GM12891 (cell line): ENCODE measurements at places on chromosomes 5 and 9.

- no peak for DNase-seq
These were observed 79.6 kb downstream of the MYO10 start for GRCh38 chr5:16856531-16856930.

GRCh38 chr5:176601901-176602482 lies 8.0 kb downstream of the GPRIN1 start:
- DNase-seq, result no peak

GRCh38 chr9:75894566-75894965 lies 4.1 kb downstream of the PCSK5 start:
- DNase-seq, result no peak

- no peak for DNase-seq
These were observed 1031.2 kb downstream of the EFNA5 start for GRCh38 chr5:106639488-106639887.

DNA sequence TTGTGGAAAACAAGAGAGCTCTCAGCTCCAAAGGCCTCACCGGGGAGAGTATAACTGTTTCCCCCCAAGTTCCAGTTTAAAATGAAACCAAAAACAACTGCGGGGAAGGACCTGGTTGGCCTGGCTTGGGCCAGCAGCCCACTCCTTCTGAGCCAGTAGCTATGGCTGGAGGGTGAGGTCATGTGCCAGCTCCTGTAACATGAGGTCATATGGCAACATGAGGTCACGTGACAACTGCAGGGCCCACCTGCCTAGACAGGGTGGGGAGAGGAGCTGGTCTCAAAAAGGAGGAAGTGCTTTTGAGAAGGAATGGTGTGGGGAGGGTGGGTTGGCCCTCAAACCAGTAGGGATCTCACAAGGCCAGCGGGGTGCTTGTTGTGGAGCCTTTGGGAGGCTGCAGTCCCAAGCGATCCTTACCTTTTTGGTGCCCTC lies 29.3 kb upstream of the CRB2 start:
- no peak for DNase-seq

- DNase-seq, result no peak
These were observed 1985.2 kb upstream of the CDH9 start for GRCh38 chr5:29023541-29023940.

- DNase-seq, result no peak
These were observed 10.3 kb downstream of the B4GALT7 start for GRCh38 chr5:177610131-177610769.

DNA sequence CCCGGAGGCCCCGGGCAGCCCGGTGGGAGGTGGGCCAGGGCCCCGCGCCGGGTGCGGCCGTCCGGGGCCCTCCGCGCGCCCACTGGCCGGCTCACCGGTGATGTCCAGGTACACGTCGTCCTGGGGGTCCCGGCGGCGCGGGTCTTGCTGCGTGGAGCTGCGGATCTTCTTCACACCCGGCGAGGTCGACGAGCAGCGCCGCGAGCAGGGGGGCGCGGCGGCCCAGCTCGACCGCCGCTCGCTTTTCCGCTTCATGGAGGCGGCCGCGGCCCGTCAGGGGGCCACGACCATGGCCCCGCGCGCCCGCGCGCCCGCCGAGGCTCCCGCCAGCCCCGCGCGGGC lies 548 bp downstream of the CDC14B start:
- DNase-seq, result no peak

DNA sequence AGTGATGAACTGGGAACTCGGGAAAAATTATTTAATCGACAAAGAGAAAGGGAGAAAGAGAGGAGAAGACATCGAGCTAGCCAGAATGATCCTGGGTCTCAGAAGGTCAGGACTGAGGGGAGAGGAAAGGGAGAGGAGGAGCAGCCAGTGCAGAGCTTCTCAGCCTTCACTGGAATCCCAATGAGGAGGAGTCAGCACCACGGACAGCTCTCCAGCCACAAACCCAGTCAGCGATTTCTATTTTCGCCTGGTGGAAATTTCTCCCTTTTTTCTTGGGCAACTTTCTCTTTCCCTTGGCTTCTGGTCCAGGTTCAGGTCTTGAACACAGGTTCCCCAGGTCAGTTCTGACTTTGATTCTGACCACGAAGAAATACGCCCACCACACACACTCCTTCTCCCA lies 1.6 kb upstream of the BRINP1 start:
- peak; percentile 28 for DNase-seq

GRCh38 chr9:85501456-85501855 lies 240.3 kb downstream of the AGTPBP1 start:
- no peak for DNase-seq

GRCh38 chr5:137148159-137148558 lies 351.0 kb downstream of the SPOCK1 start:
- no peak for DNase-seq

DNA sequence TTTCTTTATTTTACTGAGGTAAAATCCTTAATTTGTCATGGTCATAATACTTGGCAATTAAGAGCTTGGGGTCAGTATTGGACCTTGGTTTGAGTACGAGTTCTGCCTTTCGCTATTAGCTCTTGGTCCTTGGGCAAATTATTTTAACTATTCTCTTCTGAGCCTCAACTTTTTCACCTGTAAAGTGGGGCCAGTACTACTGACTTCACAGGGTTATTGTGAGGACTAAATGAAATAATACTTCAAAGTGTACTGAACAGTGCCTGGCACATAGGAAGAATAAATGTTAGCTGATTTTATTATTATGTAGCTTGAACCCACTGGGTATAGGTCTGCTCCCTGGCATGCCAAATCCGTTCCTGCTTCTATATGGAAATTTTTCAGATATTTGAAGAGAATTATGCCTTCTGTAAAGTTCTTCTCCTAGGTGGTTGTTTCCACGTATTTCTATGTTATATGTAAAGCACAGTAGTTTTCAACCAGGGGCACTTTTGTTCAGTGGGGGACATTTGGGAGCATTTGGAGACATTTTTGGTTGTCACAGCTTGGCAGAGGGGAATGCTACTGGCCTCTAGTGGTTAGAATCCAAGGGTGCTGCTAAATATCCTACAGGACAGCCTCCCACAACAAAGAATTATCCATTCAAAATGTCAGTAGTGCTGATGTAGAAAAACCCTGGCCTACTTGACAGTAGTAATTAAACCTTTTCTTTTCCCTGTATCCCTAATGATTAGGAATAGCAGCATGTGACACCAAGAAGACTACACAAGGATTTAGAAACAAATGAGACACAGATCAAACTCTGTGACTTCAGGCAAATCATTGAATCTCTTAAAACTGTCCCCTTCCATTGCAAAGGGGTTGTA lies 4.5 kb downstream of the RCL1 start:
- DNase-seq, result no peak

DNA sequence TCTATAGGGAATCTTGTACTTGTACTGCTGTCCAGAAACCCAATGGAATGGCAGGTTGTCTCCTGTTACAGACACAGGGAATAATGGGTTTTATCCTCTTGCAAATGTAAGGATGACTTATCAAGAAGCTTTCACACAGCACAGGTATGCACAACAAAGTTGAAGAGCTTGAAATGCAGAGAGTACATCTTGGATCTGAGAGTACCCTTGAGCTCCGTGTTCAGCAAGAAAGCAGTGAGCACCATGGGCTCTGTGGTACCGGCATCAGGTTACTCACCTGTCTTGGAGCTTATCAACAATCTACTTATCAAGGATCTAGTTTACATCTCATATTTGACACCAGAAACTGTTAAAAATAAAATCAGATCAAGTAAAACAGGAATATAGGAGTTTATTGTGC lies 22.0 kb upstream of the EMB start:
- no peak for DNase-seq

- DNase-seq, result no peak
These were observed 181.1 kb upstream of the SPEF2 start for GRCh38 chr5:35436400-35437057.

- DNase-seq, result no peak
These were observed 40.6 kb downstream of the SH3PXD2B start for GRCh38 chr5:172413601-172414171.

DNA sequence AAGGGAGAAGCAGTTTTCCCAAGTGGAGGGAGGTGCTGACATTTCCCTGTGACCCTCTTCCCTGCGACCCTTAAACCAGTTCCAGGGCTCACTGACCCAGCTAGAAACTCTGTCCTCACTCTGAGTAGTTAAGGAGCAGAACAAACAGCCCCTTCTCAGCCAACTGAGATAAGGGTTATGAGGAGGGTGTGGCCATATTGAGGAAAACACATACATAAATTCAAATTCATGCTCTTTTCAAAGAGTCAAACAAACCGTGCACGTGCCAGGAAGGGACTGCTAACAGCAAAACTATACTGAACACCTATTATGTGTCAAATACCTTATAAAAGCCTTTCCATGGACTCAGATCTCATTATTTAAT lies 4.9 kb upstream of the AKNA start:
- no peak for DNase-seq

- DNase-seq, result no peak
These were observed 211.9 kb upstream of the TRIM32 start for GRCh38 chr9:116475201-116475600.

GRCh38 chr5:112479418-112479817 lies 60.3 kb upstream of the EPB41L4A start:
- DNase-seq, result no peak

- no peak for DNase-seq
These were observed 80.0 kb downstream of the TMEM161B start for GRCh38 chr5:88188458-88189132.

DNA sequence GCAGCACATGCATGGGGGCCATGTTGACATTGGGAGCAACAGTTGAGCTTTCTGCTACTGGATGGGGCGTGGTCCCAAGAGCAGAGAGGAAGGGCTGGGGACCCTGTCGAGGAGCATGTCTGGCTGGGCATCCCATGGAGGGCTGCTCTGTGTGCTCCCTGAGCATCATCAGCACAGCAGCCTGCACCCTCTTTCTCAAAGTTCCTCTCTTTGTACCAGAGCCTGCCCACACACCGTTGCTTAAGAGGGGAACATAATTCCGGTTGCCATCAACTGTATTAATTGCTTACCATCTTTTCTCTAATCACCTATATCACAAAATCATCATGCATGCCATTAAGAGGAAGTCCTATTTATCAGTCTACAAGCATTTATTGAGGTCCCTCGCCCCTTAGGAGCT lies 55.2 kb upstream of the DIRAS2 start:
- DNase-seq, result no peak

GRCh38 chr9:84293001-84293798 lies 47.4 kb downstream of the SLC28A3 start:
- no peak for DNase-seq

DNA sequence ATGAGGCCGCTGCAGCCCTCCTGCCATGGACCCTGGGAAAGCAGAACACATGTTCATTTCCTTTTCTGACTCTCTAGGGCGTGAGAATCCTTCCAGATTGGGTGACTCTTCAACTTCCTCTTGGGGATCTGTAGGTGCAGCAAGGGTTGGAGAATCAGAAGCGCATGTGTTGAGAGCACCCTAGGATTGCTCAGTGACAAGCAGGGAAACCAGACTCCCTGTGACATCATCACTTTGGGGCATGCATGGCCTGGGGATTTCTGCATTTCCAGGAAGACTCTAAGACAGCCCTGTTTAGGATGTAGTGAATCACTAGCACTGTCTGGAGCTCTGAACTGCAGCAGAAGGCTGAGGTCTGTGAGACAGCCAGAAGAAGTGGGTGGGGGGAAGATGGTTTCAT lies 15.1 kb upstream of the LCP2 start:
- DNase-seq, result no peak

DNA sequence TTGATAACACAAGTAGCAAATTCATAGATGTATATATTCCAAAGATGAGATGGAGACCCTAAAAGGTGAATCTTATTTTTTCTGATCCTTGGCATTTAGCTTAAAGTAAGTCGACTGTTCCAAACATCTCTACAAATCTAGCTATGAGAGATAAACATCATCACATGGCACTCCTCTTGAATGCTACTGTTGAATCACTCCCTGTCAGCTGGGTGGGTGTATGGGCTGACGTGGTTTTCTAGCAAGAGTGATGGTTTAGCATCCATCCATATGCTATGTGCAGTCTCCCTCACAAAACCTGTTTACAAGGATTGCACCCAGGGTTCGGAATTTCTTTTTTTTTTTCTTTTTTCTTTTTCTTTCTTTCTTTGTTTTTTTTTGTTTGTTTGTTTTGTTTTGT lies 13.8 kb downstream of the ACO1 start:
- no peak for DNase-seq

GRCh38 chr9:126061575-126061974 lies 265.1 kb upstream of the MVB12B start:
- no peak for DNase-seq

DNA sequence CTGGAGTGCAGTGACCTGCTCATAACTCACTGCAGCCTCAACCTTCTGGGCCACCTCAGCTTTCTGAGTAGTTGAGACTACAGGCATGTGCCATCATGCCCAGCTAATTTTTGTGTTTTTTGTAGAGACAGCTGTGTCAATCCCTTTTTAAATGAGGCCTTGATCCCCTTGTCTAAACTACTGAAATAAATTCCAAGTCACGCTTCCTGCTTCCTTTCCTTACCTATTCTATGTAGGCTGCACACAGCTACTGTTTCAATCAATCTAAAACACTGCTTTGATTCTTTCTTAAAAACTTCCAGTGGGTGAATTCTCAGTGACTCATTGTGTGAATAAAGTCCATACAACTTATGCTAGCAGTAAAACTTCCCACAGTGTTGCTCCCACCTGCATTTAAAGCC lies 2.9 kb upstream of the C7 start:
- no peak for DNase-seq

DNA sequence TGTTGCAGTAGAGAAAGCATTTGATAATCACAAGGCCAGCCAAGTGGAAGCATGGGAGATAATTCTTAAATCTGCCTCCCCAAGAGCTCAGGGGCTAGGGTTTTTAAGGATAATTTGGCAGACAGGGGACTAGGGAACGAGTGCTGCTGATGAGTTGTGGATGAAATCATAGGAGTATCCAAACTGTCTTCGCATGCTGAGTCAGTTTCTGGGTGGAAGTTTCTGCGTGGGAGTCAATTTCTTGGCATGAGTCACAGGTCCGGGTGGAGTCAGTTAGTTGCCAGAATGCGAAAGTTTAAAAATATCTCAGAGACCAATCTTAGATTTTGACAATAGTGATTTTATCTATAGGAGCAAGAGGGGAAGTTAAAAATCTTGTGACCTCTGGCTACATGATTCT lies 112.6 kb downstream of the TMC1 start:
- DNase-seq, result no peak

DNA sequence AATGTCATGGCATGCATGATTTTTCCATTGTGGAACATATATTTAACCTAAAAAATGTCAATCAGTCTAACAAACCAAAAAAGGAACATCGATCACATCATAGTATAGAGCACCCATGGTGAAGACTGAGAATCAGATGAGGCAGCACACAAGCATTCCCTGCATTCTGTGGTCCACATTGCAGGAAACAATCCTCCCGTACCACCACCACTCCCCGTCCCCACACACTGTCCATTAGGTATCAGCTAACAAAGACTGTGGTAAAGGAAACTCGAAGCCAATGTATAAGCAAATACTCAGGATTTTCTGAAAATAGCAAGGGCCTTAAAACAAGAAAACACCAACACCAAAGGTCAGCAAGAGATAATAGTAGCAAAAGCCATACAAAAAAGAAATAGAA lies 1104.4 kb upstream of the SEMA6A start:
- DNase-seq, result no peak
